Putamen (tissue), 1 donor: ENCODE measurements at places on chromosomes 13 and 19.

- DNase-seq, result no peak
These were observed 26.4 kb downstream of the BORA start for GRCh38 chr13:72754111-72754510.

- DNase-seq, result no peak
These were observed 5.4 kb upstream of the PPP1R37 start for GRCh38 chr19:45087531-45087930.

DNA sequence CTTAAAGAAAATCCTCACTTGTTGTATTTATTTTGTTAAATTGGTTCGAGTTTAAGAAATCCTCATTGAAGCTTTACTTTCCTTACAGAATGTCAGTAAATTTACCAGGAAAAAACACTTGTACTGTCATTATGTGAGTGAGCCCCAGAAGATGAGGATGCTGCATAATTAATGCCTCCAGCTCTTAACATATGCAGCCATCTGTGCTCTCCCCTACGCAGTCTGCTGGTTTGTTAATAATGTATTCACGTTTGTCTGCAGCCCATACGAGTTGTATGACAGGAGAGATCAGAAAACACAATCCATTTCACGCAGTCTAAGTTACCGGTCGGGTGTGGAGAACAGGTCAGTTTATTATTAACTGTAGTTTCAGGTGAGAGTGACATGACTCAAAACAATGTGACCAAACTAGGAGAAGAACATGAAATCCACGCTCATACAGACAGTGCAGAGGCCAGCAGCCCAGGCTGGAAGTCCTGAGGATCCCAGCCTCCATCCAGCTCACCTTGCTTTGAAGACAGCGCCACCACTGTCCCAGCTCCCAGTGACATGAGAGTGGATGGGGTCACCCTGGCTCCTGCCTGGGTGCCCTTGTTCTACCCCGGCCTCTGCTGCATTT lies 19.8 kb upstream of the ATP11A start:
- no peak for DNase-seq

GRCh38 chr19:49837425-49837824 lies 13.5 kb upstream of the PTOV1 start:
- DNase-seq, result no peak

- DNase-seq, result no peak
These were observed 137.2 kb upstream of the DACH1 start for GRCh38 chr13:72004246-72004645.

- no peak for DNase-seq
These were observed 13.1 kb downstream of the GRAMD1A start for GRCh38 chr19:35013041-35013819.

DNA sequence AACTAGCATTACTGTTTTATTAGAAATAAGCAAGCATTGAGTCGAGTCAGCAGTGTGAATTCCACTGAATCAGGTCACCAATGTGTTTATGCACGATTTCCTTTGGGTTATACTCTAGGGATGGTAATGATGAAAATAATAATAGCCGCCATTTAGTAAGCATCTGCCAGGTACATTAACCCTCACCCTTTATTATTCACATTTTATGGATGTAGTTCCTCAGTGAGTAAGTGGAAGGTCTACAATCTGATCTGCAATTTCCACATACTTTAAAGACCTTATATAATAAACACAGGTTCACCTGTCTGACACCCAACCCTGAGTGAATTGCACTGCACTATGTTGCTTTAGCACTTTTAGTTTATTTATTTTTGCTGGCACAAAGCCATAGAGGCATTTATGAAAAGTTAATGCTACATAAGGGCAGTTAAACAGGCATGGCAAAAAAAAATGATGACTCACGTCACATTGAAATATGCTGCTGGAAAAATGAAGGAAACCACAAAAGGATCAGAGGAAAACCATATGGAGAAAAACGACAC lies 122.4 kb downstream of the TRPC4 start:
- DNase-seq, result no peak

- DNase-seq, result no peak
These were observed 5.0 kb downstream of the NDUFA13 start for GRCh38 chr19:19520989-19521388.

DNA sequence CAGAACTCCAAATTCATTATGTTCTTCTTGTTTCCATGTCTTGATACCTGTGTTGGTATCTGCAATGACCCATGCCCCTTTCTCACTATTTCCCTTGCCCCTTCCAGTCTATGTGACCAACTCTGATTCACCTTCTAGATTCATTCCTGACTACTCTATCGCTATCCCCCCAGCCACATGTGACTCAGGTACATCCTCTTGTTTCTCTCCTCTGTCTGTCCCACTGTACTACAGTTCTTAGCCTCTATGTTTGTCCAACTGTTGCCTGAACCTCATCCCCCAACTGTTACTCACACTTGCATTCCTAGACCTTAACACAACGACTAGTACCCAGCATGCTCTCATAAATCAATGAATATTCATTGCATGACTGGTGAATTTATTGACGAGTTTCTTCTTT lies 10.0 kb upstream of the FLT3 start:
- DNase-seq, result no peak

- no peak for DNase-seq
These were observed 3.7 kb upstream of the SPIB start for GRCh38 chr19:50414864-50415660.

DNA sequence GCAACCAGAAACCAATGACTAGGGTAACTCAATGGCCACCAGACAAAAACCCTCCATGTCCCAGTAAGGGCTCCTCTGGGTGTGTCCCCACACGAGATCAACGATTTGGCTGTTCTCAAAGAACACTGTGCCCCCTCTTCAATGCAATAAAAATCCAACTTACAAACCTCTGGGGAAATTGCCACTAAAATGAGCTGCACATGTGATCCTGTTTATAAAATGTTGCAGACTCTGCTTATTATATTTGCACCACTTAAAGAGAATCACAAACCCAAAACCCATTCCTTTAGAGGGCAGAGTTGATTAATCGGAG lies 80.5 kb downstream of the STK24 start:
- no peak for DNase-seq

DNA sequence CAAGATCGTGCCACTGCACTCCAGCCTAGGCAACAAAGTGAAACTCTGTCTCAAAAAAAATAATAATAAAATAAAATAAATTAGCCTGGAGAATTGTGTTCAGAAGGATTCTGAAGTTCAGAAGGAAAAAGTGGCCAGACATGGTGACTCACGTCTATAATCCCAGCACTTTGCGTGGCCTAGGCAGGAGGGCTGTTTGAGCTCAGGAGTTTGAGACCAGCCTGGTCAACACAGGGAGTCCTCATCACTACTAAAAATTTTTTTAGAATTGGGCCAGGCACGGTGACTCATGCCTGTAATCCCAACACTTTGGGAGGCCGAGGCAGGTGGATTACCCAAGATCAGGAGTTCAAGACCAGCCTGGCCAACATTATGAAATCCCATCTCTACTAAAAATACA lies 6.0 kb downstream of the RDH8 start:
- DNase-seq, result no peak

- DNase-seq, result no peak
These were observed 8.0 kb downstream of the FXYD3 start for GRCh38 chr19:35123573-35123972.

GRCh38 chr13:66071029-66071428 lies 1159.1 kb downstream of the PCDH9 start:
- no peak for DNase-seq

DNA sequence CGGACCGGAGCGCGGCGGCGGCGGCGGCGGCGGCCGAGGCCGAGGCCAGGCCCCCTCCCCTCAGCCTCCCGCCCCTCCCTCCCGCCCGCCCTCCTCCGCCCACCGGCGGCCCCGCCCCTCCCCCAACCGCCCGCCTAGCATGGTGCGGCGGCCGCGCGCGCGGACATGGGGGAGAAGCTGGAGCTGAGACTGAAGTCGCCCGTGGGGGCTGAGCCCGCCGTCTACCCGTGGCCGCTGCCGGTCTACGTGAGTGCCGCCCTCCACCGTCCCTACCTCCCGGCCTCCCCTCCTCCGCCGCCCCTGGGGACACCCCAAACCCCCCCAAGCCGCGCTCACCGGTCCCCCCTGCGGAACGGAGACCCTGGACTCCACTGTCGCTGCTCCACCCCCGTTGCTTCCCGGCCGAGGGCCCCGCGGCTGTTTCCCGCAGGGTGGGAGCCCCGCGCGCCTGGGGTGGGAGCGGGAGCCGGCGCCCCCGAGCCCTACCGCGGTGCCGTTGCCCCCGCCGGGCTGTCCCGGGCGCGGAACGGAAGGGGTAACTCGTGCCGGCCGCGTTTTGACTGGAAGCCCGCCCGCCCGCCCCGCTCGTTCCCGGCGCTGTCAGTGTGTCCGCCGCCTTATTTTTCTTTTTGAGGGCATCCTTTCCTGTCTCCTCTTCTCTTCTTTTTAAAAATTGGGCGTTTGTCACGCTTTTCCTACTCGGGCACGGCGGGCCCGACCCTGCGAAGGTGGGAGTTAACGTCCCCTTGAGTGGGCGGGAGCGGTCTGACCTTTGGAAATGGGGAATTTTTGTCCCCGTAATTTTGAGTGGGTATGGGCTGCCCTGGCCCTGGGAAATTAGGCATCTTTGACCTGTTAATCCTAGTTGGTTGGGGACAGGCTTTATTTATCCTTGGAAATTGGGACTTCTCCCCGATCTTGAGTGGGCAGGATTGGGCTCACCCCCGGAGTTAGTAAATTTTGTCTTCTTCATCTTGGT lies 576 bp downstream of the DOT1L start:
- no peak for DNase-seq

DNA sequence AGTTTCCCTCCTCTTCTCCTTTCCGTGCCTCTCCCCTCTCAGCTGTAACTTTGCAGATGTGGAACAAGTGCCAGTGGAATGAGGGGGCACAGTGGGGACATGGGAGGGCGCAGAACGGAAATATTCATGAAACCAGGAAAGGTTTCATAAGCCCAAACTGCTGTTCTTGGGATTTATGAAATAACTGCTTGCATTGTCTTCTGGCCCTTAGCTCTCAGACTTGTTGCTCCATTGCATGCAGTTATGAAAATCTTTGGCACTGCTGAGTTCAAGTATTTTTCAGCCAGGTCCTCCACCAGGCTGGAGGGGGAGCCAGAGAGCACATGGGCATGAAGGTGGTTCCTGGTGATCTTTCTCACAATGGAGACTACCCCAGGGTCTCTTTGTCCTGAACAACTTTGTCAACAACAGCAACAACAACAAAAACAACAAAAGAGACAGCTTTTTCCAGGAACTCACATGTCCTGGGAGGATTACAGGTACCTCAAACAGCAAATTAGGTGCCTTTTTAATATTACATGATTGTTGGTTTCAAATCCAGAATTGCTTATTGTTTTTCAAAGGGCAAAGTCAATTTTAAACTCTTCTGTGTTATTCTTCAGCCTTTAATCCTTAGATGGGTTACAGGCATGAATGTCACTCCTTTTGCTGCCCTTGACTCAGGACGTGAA lies 1.5 kb downstream of the RGCC start:
- no peak for DNase-seq

- DNase-seq, result no peak
These were observed 59.0 kb downstream of the KLF2 start for GRCh38 chr19:16383584-16384161.

DNA sequence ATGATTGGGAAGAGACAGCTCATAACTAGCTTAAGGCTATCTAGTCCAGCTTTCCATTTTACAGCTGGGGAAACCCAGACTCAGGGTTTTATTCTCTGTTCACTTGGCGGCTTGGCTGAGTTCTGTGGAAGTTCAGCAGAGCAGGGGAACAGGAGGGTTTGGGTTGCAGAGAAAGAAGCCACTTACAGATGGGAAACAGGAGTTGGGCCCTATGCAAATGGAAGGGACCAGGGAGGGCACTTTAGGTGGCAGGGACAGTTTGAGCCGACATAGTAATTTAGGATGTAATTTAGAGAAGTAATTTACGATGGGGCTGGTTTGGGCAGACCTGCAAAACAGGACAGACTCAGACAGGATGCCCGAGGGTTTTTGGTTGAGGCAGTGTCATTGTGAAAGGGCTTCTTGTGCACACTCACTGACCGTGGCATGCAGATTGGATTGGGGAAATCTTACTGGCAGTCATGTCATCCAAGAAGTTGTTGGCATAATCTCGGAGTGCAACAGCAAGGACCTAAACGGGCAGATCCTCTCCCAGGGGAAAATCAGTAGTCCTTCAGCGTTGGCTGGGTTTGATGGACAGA lies 47.3 kb upstream of the GPR183 start:
- DNase-seq, result no peak

DNA sequence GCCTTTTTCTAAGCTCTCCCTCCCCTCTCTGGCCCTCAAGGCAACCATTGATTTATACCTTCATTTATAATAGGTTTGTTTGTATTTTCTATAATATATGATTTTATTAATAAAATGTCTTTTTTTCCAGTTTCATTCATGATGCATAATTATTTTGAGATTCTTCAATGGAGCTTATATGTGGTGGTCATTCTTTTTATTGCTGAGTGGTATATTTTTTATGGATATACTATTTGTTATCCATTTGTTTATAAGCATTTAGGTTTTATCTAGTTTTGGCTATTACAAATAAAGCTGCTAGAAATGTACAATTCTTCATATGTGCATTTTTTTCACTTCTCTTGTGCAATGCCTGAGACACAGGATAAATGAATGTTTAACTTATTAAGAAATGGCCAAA lies 10.8 kb downstream of the ZNF211 start:
- DNase-seq, result no peak

GRCh38 chr19:13057744-13058143 lies 44.9 kb downstream of the LYL1 start:
- no peak for DNase-seq

- DNase-seq, result peak; percentile 49
These were observed 853 bp upstream of the CACNA1A start for GRCh38 chr19:13507053-13507611.

- DNase-seq, result no peak
These were observed 3.6 kb upstream of the KANK2 start for GRCh38 chr19:11200931-11201330.

DNA sequence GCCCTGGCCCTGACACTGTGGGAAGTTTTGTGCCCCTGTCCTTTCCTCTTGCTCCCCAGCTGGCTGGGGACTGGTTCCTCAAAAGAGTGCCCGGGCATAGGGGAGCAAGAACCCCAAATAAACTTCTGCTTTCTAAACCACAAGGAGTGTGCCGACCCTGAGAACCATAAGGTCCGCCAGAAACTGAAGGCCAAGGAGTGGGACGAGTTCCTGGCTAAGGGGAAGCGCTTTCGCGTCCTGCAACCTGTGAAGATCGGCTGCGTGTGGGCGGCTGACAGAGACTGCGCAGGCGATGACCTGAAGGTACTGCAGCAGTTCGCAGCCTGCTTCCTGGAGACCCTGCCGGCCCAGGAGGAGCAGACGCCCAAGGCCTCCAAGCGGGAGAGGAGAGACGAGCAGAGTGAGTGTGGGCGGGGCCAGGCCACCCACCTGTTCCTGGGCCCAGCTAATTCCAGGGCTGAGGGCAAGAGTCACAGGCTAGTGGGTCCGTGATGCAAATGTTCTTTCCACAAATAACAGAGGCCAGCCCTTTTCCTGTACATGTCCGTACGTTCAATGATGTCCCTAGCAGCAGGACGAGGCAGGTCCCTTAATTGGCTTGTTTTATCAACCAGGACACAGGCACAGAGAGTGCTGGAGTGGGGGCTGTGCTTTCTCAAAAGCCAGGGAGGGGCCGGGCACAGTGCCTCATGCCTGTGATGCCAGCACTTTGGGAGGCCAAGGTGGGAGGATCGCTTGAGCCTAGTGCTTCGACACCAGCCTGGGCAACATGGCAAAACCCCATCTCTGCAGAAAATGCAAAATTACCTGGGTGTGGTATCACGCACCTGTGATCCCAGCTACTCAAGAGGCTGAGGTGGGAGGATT lies 25.6 kb downstream of the UBXN6 start:
- DNase-seq, result peak; percentile 25
